ENCODE measurements at places on chromosomes 3 and 15.

- no peaks in the 10 kb centered on the region for H3K27me3 ChIP-seq
- H3K4me1 ChIP-seq = no peaks in the 10 kb centered on the region
- DNase-seq = no peak
- H3K4me3 ChIP-seq = no peak overlapping the region
- no peak overlapping the region for H3K27ac ChIP-seq
These were observed 380.7 kb downstream of the NLGN1 start for GRCh38 chr3:173778251-173778650.

- H3K36me3 ChIP-seq = no peaks in the 10 kb centered on the region
- no peaks in the 10 kb centered on the region for H3K4me1 ChIP-seq
- H3K27me3 ChIP-seq = no peaks in the 10 kb centered on the region
- no peak within 1 kb of the TSS for H3K4me3 ChIP-seq
- H3K27ac ChIP-seq = no peak within 1 kb of the TSS
These were observed at the start of gene LSAMP for GRCh38 chr3:116445311-116445841. TSS of gene LSAMP (minus strand) at chr3:116445487.

- no peaks in the 10 kb centered on the region for H3K36me3 ChIP-seq
- DNase-seq = peak; percentile 71
- H3K4me3 ChIP-seq = no peak overlapping the region
- no peaks in the 10 kb centered on the region for H3K4me1 ChIP-seq
- no peak overlapping the region for H3K27ac ChIP-seq
These were observed 172.7 kb upstream of the CTNNB1 start for GRCh38 chr3:41026394-41027177.

DNA sequence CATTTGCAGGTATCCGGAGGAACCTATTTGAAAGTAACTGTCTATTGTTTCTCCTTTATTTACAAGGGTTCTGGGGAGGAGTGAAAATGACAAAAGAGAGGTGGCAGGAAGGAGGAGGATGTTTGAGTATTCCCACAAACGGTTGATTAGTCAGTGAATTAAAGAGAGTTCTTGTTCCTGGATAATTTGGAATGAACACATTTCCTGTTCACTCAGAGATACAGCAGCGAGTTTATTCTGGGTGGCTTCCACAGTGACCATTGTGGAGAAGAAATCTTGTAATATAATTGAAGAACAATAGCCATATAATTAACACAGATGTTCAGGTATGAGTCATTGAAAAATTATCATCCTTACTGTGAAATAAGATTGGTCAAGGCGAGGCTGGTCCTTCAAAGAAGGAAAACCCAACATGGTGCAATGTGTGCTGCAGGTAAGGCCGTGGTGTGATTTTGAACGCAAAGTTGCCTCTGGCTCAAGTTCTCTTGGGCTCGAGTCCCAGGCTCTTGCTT lies 77.3 kb downstream of the NFKBIZ start:
- H3K27me3 ChIP-seq = no peaks in the 10 kb centered on the region
- H3K4me3 ChIP-seq = no peak overlapping the region
- H3K27ac ChIP-seq = no peak overlapping the region
- no peaks in the 10 kb centered on the region for H3K4me1 ChIP-seq

- H3K27ac ChIP-seq = no peak overlapping the region
- H3K4me1 ChIP-seq = no peaks in the 10 kb centered on the region
- no peaks in the 10 kb centered on the region for H3K36me3 ChIP-seq
These were observed 474.3 kb downstream of the RSL24D1 start for GRCh38 chr15:54722342-54722986.

- H3K27ac ChIP-seq = no peak overlapping the region
- H3K36me3 ChIP-seq = peaks cover 14% of the 10 kb centered on the region
- DNase-seq = no peak
- no peak overlapping the region for H3K4me3 ChIP-seq
- H3K4me1 ChIP-seq = no peaks in the 10 kb centered on the region
These were observed 79.3 kb downstream of the ANO10 start for GRCh38 chr3:43542328-43543043.

DNA sequence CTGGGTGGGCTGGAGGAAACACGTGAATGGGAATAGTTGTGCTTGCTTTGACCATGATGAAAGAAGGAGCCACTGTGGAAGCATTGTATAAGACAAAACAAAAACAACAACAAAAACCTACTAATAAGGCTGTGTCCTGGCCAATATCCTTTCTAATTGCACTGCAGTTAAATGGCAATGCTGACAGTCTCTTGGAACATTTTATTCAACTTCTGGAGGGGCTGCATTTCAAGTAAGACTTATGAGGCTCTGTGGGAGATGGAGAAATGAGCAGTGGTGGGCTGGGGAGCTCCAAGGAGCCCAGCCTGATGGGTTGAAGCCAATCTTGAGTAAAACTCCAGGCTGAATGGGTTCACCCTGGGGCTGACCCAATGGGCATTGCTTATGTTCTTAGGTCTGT lies 99.8 kb upstream of the ROPN1 start:
- no peak for DNase-seq
- peaks cover 2% of the 10 kb centered on the region for H3K36me3 ChIP-seq
- peaks cover 8% of the 10 kb centered on the region for H3K4me1 ChIP-seq

GRCh38 chr3:160472344-160472743 lies 22.8 kb upstream of the TRIM59 start:
- H3K27ac ChIP-seq = no peak overlapping the region
- H3K36me3 ChIP-seq = no peaks in the 10 kb centered on the region
- H3K27me3 ChIP-seq = no peaks in the 10 kb centered on the region
- no peak overlapping the region for H3K4me3 ChIP-seq

- H3K27ac ChIP-seq = no peak overlapping the region
- H3K27me3 ChIP-seq = no peaks in the 10 kb centered on the region
- H3K36me3 ChIP-seq = peaks cover 44% of the 10 kb centered on the region
- DNase-seq = no peak
These were observed 4.1 kb upstream of the P4HTM start for GRCh38 chr3:48985831-48986376.

GRCh38 chr15:75449585-75450306 lies 1.7 kb downstream of the SIN3A start:
- H3K27ac ChIP-seq = peak overlapping the region; percentile 100
- H3K27me3 ChIP-seq = no peaks in the 10 kb centered on the region
- H3K4me3 ChIP-seq = peak overlapping the region; percentile 86
- H3K4me1 ChIP-seq = peaks cover 11% of the 10 kb centered on the region
- DNase-seq = no peak

DNA sequence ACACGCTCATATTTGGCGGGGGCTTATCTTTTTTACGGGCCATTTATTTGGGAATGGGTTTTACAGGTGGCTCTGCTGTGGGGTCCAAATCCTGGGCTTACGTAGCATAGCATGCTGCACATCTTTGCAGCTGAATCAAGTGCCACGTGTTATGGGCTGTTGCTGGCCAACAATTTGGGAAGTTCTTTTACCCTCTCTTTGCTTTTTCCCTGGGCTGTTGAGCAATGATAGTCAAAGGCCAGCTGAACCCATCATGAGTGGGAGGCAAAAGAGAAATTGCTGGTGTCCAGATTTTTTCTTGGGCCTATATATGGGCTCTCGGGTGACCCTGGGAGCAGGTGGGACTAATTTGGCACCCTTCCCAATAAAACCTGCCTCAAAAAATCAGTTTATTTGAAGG lies 209.3 kb upstream of the SATB1 start:
- no peaks in the 10 kb centered on the region for H3K4me1 ChIP-seq
- no peak overlapping the region for H3K4me3 ChIP-seq
- no peak for DNase-seq
- H3K27ac ChIP-seq = no peak overlapping the region
- no peaks in the 10 kb centered on the region for H3K27me3 ChIP-seq

GRCh38 chr15:59069430-59069829 lies 35.5 kb upstream of the CCNB2 start:
- no peak for DNase-seq
- no peaks in the 10 kb centered on the region for H3K27me3 ChIP-seq
- peaks cover 71% of the 10 kb centered on the region for H3K36me3 ChIP-seq
- H3K4me3 ChIP-seq = no peak overlapping the region
- H3K4me1 ChIP-seq = no peaks in the 10 kb centered on the region
- H3K27ac ChIP-seq = no peak overlapping the region

DNA sequence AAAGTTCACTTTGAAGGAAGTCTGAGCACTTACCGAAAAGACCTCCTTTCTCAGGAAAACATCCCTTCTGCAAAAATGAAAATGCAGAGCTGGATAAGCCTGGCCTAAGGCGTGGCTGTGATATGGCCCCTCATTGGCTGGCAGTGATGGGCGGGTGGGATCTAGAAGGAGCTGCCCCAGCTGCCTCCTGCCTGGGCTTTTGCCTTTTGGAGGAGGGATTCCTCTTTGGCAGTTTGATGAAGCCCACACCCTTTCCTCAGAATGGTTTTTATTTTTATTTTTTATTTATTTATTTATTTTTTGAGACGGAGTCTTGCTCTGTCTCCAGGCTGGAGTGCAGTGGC lies 4.0 kb upstream of the DZIP1L start:
- no peak overlapping the region for H3K27ac ChIP-seq
- no peak overlapping the region for H3K4me3 ChIP-seq
- no peaks in the 10 kb centered on the region for H3K27me3 ChIP-seq
- DNase-seq = no peak
- no peaks in the 10 kb centered on the region for H3K36me3 ChIP-seq

GRCh38 chr15:40894681-40895448 lies 615 bp downstream of the VPS18 start:
- no peaks in the 10 kb centered on the region for H3K27me3 ChIP-seq
- H3K4me1 ChIP-seq = peaks cover 13% of the 10 kb centered on the region
- DNase-seq = peak; percentile 79
- peak overlapping the region; percentile 89 for H3K27ac ChIP-seq
- H3K36me3 ChIP-seq = peaks cover 19% of the 10 kb centered on the region
- H3K4me3 ChIP-seq = peak overlapping the region; percentile 65

DNA sequence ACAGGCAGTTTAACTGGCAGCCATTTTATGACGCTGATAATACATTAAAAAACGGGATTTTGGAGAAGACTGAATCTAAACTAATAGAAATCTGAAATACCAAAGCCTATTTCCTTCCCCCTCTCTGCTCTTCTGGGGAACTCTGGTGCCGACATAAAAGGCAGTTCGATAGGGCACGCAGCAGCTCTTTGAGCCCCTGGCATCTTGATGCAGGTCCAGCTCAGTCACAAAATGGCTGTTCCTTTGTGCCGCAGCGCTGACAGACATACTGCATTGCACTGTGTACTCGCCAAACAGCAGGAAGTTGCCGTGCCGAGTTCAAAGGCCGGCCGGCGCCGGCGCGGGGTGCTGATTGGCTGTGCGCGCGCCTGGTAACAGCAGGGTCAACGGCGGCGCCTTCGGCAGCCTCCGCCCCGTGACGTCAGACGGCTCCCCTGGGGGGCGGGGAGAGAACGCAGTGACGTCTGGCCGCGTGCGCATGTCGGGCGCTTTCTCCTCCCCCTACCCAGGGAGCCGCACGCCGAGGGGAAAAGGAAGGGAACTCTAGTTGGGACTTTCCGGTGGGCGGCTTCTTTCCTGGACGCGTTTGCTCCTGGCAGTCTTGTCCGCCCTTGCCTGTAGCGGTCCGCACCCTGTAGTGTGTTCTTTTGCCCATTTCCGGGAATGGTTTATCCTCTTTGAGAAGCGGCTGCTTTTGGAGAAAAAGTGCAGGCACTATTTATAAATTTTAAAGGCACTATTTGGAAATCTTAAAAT lies 4.0 kb downstream of the CHD2 start:
- H3K4me1 ChIP-seq = peaks cover 39% of the 10 kb centered on the region
- no peaks in the 10 kb centered on the region for H3K27me3 ChIP-seq
- peak overlapping the region; percentile 97 for H3K27ac ChIP-seq
- H3K36me3 ChIP-seq = no peaks in the 10 kb centered on the region

Measured in ascending aorta (tissue), 2 donors.